Cortex of kidney (tissue), 1 donor: ENCODE measurements at places on chromosomes 11 and 22.

GRCh38 chr11:97622795-97623194 is 1233.0 kb downstream of the JRKL start:
- DNase-seq: no peak

DNA sequence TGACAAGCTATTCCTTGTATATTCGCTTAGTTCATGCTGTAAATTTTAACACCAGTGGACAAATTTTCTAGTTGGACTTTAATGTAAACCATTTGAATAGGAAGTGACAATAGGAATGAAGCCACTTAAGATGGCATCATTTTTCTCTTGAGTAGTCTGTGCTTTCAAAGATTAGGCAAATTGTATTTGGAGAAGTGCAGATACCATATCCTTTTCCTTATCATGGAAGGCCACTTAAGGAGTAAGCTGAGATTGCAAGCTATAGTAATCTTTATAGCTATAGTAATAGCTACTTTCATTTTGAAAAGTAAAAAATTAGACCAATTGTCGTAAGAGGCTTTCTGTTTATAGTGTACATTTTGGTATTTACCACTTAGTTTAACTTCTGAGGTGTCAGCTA is 12.8 kb downstream of the CAPRIN1 start:
- DNase-seq: no peak

DNA sequence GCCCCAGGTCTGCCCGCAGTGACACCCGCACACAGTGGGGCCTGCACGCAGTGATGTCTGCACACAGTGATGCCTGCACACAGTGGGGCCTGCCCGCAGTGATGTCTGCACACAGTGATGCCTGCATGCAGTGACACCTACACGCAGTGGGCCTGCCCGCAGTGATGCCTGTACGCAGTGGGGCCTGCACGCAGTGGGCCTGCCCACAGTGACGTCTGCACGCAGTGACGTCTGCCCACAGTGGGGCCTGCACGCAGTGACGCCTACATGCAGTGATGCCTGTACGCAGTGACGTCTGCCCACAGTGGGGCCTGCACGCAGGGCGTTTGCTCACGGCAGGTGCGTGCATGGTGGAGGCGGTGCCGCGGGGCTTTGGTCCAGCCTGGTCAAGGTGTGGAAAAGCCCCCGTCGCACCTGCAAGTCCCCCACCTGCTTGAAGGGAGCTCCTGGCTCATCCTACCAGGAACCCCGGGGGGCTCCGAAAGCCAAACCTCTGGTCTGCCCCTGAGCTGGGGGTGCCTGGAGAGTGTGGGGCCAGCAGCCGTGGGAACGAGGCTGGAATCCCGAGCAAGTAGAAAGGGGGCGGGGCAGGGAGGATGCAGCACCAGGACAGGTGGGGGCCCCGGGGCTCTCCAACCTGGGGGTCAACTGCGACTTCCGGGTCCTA is 8.9 kb upstream of the SYT8 start:
- no peak for DNase-seq

DNA sequence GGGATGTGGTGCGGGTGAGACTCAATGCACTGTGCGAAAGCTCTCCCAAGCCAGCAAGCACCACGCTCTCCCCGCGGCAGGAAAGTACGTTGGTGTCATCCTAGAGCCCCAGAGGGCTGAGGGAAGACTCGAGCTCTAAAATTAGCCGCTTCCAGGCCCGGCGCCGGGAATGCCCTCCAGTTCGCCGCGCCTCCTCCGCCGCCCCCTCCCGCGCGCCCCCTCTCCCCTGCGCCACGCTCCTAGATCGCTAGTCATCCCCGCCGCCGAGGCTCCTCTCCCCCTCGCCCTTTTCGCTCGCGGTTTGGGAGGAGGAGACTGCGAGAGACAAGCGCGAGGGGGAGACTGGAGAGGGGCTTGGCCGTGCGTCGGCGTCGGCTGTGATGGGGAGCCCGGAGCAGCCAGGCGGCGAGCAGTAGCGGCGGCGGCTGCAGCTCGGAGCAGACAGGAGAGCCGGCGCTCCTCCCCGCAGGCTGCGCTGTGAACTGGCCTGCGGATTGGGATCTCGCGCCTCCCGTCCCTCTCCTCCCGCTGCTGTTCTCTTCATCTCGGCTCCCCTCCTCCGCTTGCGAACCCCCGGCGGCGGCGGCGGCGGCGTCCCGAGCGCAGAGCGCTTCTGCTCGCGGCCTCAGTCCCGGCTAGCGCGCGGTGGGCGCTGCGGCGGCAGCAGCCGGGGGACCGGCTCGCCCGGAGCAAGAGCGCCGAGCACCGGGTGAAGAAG is at the start of gene FAT3:
Gene FAT3 (plus strand): TSS at position 412 of the 718 bp plus-strand sequence. CDS start 127,295 bp downstream, outside the sequence.
- DNase-seq: no peak

DNA sequence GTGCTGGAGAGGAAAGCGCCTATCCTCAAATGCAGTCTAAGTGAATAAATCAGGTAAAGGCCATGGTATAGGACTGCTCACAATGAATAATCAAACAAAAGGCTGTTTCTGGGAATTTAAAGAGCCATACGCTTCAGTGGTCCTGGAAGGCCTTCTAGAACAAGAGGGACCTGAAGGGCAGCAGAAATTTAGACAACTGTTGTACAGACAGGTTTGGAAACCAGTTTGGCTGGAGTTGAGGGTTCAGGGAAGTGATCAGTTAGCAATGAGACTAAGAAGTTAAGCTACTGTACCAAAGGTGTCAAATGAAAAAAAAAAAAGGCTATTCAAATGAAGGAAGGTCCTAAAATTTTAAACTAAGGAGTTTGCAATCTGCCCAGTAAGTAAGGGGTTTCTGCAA is 56.6 kb upstream of the SCUBE2 start:
- DNase-seq: no peak

GRCh38 chr11:122258446-122259194 is 142.6 kb upstream of the BLID start:
- DNase-seq: no peak

- DNase-seq: no peak
Observed at GRCh38 chr11:67295846-67296245, 6.7 kb downstream of the ANKRD13D start.

GRCh38 chr11:16817351-16817750 is 78.9 kb downstream of the C11orf58 start:
- DNase-seq: no peak

DNA sequence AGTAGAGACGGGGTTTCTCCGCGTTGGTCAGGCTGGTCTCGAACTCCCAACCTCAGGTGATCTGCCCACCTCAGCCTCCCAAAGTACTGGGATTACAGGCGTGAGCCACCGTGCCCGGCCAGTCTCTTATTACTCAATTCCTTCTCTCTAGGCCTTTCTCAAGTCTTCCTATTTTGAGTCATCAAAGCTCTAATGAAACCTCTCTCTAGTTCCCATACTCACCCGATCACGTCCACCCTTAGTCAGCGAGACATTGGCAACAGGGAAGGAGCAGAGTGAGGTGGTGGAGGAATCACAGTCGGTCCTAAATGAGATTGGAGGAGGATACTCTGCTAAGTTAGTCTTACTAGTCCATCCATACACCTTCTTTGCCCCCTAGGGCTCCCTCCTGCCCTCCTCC is 5.0 kb downstream of the BSCL2 start:
- DNase-seq: no peak

- DNase-seq: no peak
Observed at GRCh38 chr11:75242722-75243600, 2.4 kb downstream of the TPBGL start.

DNA sequence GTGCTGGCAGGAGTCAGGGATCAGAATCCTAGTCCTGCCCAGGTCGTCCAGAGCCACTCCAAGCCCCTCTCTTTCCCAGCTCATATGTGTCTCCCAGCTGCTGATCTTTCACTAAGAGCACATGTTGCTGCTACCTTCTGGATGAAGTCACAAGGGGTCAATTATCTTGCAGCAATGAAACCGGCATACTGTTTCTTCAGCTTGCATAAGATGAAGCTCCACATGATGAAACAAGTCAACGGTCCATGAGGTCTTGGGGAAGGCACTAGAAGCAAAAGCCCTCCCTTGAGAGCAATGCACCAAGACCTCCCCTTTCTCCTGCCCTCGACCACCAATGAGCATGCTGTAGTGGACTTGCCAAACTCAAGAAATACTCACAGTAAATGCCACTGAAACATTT is 148.9 kb downstream of the TENM4 start:
- no peak for DNase-seq

- DNase-seq: no peak
Observed at GRCh38 chr11:112534208-112534607, 273.5 kb upstream of the PLET1 start.

- DNase-seq: no peak
Observed at GRCh38 chr11:75946531-75947530, 131.8 kb downstream of the UVRAG start.

DNA sequence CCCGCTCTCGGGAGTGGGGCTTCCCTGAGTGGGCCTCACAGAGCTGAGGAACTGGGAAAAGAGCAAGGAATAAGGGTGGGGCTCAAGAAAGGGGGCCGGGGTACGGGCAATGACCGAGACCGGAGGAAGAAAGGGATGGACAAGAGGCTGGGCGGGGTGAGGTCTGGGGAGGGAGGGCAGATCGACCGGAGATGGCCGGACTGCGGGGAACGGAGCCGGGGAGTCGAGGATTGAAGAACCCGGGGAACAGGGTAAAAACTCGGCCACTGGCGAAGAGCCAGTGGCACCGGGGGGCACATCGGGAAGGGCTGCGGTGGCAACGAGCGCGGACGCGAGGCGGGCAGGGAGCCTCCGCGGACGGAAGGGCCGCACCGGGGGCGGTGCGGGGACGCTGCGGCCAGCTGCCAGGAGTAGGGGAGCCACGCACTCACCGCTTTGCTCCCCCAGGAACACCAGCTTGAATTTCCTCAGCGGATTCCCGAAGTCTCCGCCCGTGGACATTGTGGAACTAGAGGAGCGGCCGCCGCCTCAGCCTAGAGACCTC is 667 bp downstream of the RAB6A start:
- no peak for DNase-seq

DNA sequence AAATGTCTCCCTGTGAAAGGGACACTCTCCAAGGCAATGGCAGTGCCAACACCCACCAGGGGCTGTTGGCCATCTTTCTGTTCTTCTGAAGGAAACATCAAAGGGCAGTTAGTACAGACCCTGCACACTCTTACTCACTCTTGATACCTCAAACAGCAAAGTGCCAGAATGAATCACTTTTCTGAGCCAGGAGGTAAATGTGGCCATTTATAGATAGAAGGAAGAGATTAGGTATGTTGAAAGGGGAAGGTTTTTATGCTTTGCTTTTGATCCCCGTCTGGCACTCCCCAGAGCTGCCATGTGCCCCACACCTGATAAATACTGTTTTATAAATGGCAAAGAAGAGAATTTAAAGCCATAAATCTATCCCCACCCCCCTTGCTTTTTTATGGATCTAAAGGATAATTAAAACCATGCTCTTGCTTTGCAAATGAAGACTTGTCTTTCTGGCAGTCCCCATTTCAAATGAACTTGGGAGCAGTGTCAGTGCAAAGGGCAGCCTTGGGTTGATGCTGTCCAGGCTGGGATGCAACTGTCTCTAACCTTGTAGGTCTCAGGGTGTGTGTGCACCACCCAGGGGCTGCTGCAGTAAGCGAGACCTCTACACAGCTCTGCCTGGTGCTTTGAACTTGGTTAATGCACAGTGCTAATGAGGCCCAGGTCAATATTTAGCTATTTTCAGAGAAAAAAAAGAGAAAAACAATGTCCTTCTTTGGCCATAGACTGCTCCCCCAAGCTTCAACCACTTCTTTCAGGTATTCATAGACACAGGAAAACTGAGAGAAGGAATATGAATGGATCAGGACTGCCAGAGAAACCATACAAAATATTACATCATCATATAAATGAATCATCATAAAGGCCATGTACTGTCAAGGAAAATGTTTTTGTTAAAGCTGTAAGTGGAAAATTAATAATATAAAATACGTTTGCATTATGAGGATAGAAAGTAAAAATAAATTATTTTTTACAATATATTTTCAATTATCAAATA is 207.5 kb downstream of the ETS1 start:
- no peak for DNase-seq

- no peak for DNase-seq
Observed at GRCh38 chr11:102139081-102139498, 28.8 kb downstream of the YAP1 start.

DNA sequence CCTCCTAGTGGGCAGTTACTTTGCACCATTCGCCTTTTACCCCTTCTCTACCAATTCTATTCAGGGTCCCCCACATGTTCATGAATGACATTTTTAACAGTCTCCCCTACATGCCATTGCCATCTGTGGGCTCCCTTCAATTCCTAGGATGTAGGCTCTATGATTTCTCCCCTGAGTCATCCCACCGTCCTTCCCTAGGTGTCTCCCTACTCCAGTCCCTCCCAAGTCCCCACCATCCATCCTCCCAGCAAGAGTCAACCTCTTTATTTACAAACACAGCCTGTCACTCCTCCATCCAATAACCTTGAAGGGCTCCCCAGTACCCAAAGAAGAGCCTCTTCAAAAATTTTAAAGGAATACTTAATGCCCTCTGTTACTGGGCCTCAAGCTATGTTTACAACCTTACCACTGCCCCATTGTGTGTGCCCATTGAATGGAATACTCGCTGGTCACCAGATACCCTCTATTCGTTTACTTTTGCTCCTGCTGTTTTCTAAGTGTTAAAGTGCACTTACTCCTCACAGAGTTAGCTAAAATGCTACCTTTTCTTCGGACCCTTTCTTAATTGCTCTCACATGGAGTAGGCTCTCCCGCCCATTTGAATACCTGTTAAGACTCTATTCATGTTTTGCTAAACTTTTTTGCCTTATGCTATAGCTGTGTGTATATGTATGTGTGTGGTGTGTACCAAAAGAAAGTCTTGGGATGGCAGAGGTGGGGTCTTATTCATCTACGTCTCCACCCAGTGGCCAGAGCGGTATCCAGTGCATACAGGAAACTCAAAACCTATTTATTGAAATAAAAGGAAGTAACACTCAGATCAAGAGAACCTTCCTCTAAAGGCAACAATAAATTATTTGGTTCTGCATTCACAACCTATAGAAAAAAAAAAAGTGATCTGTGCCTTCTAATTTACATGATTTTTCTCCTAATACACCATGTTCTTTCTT is 235.8 kb upstream of the CCDC90B start:
- no peak for DNase-seq

GRCh38 chr11:65718964-65719492 is 1.6 kb downstream of the RNASEH2C start:
- no peak for DNase-seq
